IMR-90 (cell line): ENCODE measurements at places on chromosomes 2 and 18. TPM values are rescaled to one million over a fixed set of nuclear protein-coding genes. Genes with fewer than 3 reads are reported as not detected.

DNA sequence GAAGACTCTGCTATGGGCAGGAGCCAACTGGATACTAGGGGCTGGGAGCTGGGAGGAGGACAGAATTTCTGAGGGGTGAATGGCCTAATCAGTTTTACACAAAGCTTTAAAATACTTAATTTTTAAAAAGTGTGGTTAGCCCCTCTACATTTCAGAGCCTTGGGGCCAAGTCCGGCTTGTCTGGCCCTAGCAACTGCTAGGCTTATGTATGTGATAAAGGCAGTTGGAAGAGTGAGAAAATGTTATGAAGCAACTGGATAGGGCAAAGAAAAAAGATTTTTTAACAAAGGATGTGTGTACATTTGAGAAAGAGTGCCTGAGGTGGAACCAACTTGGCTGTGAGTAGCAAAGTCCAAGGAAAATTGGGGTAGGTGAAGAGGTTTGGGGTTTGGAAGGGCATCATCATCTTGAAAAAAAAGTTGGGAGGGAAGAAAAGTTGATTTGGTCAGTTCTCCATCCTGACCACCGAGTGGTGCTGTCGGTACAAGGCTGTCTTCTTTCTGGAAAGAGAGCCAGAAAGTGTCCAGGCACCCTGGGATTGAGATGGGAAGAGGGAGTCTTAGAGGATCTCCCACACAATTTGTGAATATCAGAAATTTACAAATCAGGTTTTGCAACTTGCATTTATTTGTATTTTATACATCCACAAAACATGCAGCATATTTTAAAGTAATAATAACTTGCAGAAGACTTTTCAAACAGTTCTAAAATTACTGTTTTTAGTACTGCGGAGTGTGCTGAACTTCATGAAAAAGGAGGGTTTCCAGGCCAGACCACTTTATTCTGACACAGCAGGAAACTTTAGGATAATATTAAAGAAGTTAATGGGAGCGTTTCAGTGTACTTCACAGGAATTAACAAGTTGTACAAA, 10.5 kb upstream of the CDK15 start:
- DNase-seq, result peak; percentile 71

Gene C18orf63
- not detected in 2 replicates for total RNA-seq

GRCh38 chr2:227079726-227080125, 84.3 kb downstream of the COL4A4 start:
- DNase-seq, result peak; percentile 5

Gene STARD6
- 0.28 TPM in 1 of 2 replicates, not detected in the other for total RNA-seq

DNA sequence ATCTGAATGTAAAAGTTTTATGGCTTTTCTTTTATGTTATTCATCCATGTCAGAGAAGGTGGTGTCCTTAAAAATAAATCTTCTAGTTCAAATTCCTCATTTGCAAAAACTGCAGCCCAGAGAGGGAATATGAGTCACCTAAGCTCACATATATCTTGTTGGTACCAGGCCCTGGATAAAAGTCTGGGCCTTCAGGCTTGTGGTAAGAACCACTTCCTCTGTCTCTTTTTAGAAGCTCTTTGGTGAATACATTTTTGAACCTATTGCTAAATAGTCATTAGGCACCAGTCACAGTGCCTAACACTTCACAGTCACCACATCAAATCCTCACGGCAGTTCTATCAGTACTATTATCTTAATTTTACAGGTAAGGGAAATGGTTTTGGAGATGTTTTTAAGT, 199.2 kb downstream of the KCNS3 start:
- DNase-seq, result peak; percentile 69

DNA sequence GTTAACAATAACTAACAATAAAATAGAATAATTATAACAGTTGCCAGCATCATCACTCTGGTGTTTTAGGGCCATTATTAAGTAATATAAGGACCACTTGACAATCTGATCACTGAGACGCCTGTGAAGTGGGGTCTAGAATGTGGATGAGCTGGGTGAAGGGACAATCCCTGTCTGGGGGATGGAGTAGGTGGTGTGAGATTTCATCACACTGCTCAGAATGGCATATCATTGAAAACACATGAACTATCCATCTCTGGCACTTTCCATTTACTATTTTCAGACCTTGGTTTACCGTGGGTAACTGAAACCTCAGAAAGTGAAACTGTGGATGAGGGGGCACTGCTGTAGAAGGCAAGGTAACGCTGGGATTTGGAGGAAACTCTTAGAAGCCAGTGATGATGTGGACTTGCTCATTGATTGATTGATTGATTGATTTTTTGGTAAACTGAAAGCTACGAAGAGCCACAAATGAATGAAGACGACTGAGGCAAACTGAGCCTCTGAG, 204.4 kb upstream of the TWIST2 start:
- DNase-seq, result no peak

Gene KLHL14
- total RNA-seq, result not detected in 2 replicates

Gene ASB18
- not detected in 2 replicates for total RNA-seq

DNA sequence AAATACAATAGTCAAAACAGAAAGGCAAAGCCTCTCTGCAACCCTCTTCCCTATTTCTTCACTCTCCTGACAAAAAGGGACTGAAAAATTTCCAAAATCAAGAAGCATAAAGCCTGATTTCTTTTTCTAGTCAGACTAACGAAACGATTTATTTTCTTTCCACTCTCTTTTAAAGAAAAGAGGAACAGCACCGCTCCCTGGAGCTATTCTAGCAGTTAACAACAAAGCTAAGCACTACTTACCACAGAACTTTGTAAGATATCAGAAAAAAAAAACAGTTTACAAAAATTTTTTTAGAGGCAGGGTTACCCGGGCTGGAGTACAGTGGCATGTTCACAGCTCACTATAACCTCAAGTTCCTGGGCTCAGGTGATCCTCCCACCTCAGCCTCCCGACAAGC, 14.4 kb upstream of the FHL2 start:
- DNase-seq, result no peak

Gene EFR3B
- total RNA-seq, result 0.90 and 1.1 TPM in 2 replicates

Gene DNAH6
- under 0.01 TPM in 2 replicates for total RNA-seq

Gene VSNL1
- 0.28 and 0.36 TPM in 2 replicates for total RNA-seq
